Esophagus squamous epithelium (tissue), 5 donors: ENCODE measurements at places on chromosomes 4 and X.

GRCh38 chr4:38582889-38583470 is 81.0 kb upstream of the KLF3 start:
- no peaks in the 10 kb centered on the region for H3K36me3 ChIP-seq
- no peaks in the 10 kb centered on the region for H3K27me3 ChIP-seq
- H3K27ac ChIP-seq, result no peak overlapping the region
- no peak overlapping the region for H3K4me3 ChIP-seq
- DNase-seq, result no peak
- peaks cover 8% of the 10 kb centered on the region for H3K4me1 ChIP-seq

GRCh38 chr4:140256941-140257340 is 103.0 kb upstream of the MAML3 start:
- peaks cover 9% of the 10 kb centered on the region for H3K4me1 ChIP-seq
- H3K36me3 ChIP-seq, result no peaks in the 10 kb centered on the region
- no peak for DNase-seq

DNA sequence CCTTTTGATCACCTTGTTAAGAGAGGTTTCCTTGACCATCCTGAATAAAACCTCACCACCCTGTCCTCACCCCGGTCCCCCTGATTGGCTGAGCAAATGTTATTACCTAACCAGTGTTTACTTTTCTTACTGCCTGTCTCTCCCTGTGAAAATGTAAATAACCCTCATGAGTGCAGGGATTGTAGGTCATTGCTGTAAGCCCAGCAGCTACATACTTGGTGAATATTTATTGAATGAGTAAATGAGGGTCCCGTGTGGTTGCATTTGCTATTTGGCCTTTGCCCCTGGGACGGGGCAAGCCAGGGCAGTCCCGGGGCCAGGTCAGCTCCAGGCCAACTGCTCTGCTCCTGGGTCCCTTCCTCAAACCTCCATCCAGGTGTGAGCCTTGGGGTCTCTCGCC is 55.5 kb upstream of the CLCN4 start:
- H3K36me3 ChIP-seq, result peaks cover 50% of the 10 kb centered on the region
- H3K4me1 ChIP-seq, result no peaks in the 10 kb centered on the region
- DNase-seq, result no peak
- no peak overlapping the region for H3K4me3 ChIP-seq
- peak overlapping the region; percentile 62 for H3K27ac ChIP-seq

- peaks cover 54% of the 10 kb centered on the region for H3K27me3 ChIP-seq
- H3K27ac ChIP-seq, result peak overlapping the region; percentile 59
- no peaks in the 10 kb centered on the region for H3K36me3 ChIP-seq
- peaks cover 5% of the 10 kb centered on the region for H3K4me1 ChIP-seq
- peak overlapping the region; percentile 57 for H3K4me3 ChIP-seq
These were observed 403 bp upstream of the LGI2 start for GRCh38 chr4:25031077-25031621.

DNA sequence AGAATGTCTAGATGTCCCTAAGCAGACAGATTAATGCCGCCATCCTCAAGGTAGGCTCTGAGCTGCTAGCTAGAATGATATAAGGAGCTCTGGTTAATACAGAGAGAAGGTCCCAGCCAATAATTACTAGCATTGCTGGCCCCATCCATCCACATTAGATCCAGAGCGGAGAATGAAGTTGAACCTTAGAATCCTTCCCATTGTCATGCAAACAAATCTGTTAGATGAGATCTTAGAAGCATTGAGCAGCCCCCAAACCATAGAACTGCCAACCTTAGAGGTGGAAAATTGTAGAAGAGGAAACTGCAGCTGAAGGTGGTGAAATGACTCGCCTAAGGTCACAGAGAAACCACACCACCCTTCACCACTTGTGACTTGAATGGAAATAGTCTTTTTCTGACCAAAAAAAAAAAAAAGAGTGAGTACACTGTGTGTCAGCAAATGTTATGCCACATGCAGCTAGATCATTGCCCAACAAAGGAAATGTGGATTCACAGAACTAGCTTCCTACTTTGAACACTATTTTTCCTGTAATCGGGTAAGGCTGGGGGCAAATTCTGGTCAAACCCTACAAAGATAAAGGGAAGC is 162.1 kb downstream of the SMIM20 start:
- H3K27ac ChIP-seq, result no peak overlapping the region
- no peaks in the 10 kb centered on the region for H3K36me3 ChIP-seq
- H3K4me1 ChIP-seq, result peaks cover 6% of the 10 kb centered on the region
- DNase-seq, result no peak
- no peak overlapping the region for H3K4me3 ChIP-seq

DNA sequence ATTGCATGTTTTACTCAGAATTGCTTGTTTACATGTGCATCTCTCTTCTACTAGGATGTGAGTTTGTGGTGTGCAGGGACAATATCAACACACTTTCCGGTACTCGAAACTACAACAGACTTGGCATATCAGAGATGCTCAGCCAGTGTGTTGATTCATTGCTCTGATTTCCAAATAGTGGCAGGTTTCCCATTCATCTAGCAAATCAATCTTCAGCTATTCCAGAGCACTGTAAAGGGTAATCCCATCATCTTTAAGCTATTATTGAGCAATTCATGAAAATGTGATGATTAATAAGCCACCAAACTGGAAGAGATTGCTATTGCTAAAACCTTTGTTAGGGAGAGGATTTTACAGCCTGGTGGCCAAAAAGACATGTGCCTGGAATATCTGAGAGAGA is 574.2 kb upstream of the CPEB2 start:
- no peak overlapping the region for H3K4me3 ChIP-seq
- no peak overlapping the region for H3K27ac ChIP-seq
- no peaks in the 10 kb centered on the region for H3K4me1 ChIP-seq
- H3K36me3 ChIP-seq, result no peaks in the 10 kb centered on the region
- H3K27me3 ChIP-seq, result no peaks in the 10 kb centered on the region

GRCh38 chr4:8688041-8688907 is 95.7 kb downstream of the CPZ start:
- H3K27me3 ChIP-seq, result peaks cover 43% of the 10 kb centered on the region
- H3K4me3 ChIP-seq, result no peak overlapping the region
- DNase-seq, result no peak
- H3K27ac ChIP-seq, result no peak overlapping the region

DNA sequence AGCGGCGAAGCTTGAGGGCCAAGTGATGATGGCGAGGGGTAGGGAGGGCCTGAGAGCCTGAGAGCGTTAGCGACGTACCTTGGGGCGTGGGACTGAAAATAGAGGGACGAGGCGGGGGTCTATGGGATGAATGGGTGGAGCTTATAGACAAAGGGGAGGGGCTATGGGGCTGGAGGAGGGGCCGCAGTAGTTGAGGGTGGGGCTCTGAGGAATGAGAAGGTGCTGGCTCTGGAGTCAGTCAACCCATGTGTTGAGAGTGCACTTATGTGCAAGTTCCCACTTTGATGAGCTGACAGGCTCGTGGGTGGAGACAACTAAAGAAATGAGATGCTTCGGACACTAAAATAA is 488 bp downstream of the TBC1D25 start:
- peaks cover 18% of the 10 kb centered on the region for H3K4me1 ChIP-seq
- H3K4me3 ChIP-seq, result peak overlapping the region; percentile 59
- DNase-seq, result no peak
- H3K27ac ChIP-seq, result peak overlapping the region; percentile 87
- H3K27me3 ChIP-seq, result no peaks in the 10 kb centered on the region
- peaks cover 30% of the 10 kb centered on the region for H3K36me3 ChIP-seq

GRCh38 chr4:108377021-108377420 is 208.3 kb upstream of the LEF1 start:
- H3K27ac ChIP-seq, result no peak overlapping the region
- no peaks in the 10 kb centered on the region for H3K4me1 ChIP-seq
- no peak for DNase-seq
- H3K27me3 ChIP-seq, result peaks cover 10% of the 10 kb centered on the region
- no peaks in the 10 kb centered on the region for H3K36me3 ChIP-seq

GRCh38 chrX:136170139-136170800 is 22.9 kb downstream of the FHL1 start:
- H3K36me3 ChIP-seq, result no peaks in the 10 kb centered on the region
- peak overlapping the region; percentile 80 for H3K27ac ChIP-seq
- no peak for DNase-seq
- H3K27me3 ChIP-seq, result no peaks in the 10 kb centered on the region
- H3K4me1 ChIP-seq, result peaks cover 9% of the 10 kb centered on the region

- H3K36me3 ChIP-seq, result no peaks in the 10 kb centered on the region
- H3K27ac ChIP-seq, result no peak overlapping the region
- H3K4me3 ChIP-seq, result no peak overlapping the region
- DNase-seq, result no peak
These were observed 103.0 kb upstream of the KLF3 start for GRCh38 chr4:38560768-38561558.

GRCh38 chr4:181030961-181031360 is 1212.2 kb upstream of the TENM3 start:
- no peaks in the 10 kb centered on the region for H3K4me1 ChIP-seq
- H3K27ac ChIP-seq, result no peak overlapping the region
- no peaks in the 10 kb centered on the region for H3K36me3 ChIP-seq
- no peaks in the 10 kb centered on the region for H3K27me3 ChIP-seq
- H3K4me3 ChIP-seq, result no peak overlapping the region

GRCh38 chr4:145929415-145930178 is 9.0 kb downstream of the ZNF827 start:
- no peaks in the 10 kb centered on the region for H3K4me1 ChIP-seq
- H3K36me3 ChIP-seq, result no peaks in the 10 kb centered on the region
- H3K27me3 ChIP-seq, result no peaks in the 10 kb centered on the region

DNA sequence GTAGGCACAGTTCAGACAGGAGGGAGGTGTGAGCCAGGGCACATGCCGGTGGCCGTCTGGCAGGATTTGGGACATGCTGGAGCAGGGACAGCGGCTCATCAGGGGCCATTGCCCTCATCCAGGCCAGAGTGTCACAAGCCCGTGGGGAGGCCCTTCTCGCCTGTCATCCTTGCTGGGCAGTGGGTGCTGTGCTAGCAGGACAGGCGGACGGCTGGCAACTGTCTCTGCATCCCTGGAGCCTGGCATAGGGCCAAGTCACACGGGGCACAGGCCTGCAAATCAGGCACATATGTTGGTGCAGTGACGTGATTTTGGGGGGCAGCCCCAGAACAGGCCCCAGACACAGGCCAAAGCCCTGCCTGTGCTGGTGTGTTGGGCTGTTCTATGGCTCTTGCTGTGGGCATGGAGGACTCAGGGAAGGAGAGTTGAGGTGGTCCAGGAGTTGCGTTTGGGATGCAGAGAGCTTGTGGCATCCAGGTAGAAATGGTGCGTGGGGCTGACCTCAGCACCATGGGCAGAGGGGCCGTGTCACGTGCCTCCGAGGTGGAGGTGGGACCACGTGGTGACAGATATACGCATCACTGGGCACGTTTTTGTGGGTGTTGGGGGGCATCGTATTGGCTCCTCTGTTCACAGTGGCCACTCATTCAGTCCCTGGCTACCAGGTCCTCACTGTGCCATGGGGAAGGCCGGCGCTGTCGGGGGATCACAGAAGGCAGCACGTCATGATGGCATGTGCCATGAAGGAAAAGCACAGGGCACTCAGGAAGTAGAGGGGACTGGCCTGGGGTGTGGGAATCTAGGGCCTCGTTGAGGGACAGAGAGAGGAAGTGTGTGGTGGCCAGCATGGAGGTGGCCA is 14.6 kb upstream of the MSANTD1 start:
- peaks cover 38% of the 10 kb centered on the region for H3K36me3 ChIP-seq
- H3K4me3 ChIP-seq, result no peak overlapping the region
- H3K27ac ChIP-seq, result no peak overlapping the region

DNA sequence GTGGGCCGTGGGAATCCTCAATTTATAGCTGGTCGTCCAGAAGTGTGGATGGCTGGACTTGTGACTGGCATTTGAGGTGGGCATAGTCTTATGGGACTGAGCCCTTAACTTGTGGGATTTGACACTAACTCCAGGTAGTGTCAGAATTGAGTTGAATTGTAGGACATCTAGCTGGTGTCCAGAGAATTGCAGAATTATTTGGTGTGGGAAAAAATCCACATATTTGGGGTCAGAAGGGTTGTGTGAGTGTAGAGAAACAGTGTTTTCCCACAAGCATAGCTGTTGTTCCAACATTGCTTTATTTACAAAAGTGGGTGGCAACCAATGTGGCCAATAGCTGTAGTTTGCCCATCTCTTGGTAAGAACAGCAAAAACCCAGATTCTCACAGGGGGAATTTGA is 91.3 kb downstream of the MOSPD2 start:
- no peak overlapping the region for H3K4me3 ChIP-seq
- H3K4me1 ChIP-seq, result no peaks in the 10 kb centered on the region
- H3K27me3 ChIP-seq, result no peaks in the 10 kb centered on the region

DNA sequence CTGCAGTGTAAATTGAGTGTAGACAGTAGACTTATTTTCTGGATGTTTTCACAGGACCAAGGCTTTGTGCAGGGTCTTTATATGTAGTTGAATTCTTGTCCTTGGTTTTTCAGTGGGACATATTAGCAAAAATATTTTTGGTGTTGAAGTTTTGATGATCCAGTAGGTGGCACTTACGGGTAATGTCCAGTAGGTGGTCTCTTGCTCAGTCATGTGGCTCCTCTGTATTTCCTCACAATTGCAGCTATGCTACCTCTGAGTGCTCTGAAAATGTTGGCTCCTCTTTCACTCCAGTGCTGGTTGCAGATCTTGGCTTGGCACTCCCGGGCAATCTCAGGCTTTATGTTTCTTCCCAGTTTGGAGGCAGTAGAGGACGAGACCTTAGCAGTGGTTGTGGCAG is 419.8 kb upstream of the AMOT start:
- H3K27me3 ChIP-seq, result no peaks in the 10 kb centered on the region
- H3K36me3 ChIP-seq, result no peaks in the 10 kb centered on the region
- no peak overlapping the region for H3K27ac ChIP-seq
- H3K4me1 ChIP-seq, result no peaks in the 10 kb centered on the region
- no peak overlapping the region for H3K4me3 ChIP-seq

- H3K27ac ChIP-seq, result no peak overlapping the region
- no peaks in the 10 kb centered on the region for H3K36me3 ChIP-seq
- no peak for DNase-seq
- H3K4me1 ChIP-seq, result peaks cover 5% of the 10 kb centered on the region
- no peak overlapping the region for H3K4me3 ChIP-seq
These were observed 16.8 kb upstream of the NFXL1 start for GRCh38 chr4:47930971-47931804.

DNA sequence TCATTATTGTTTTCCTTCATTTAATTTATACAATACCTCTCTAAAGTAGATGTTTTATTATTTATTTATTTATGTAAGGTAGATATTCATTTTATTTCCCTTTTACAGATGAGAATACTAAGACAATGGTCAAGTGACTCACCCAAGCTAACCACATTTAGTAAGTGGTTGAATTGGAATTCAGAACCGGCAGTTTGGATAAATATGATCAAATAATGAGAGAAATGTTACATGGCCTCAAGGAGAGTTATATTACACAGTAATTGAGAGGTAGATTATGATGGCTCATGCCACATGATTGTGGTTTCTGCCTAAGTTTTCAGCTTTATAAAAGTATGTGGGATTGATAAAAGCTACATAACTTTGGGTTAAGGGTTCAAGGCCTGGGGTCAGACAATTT is 239.4 kb upstream of the BOD1L1 start:
- no peaks in the 10 kb centered on the region for H3K4me1 ChIP-seq
- no peaks in the 10 kb centered on the region for H3K36me3 ChIP-seq
- no peak overlapping the region for H3K27ac ChIP-seq
- H3K27me3 ChIP-seq, result no peaks in the 10 kb centered on the region
- DNase-seq, result no peak

GRCh38 chr4:8203052-8203401 is 3.9 kb downstream of the SH3TC1 start:
- peaks cover 23% of the 10 kb centered on the region for H3K36me3 ChIP-seq
- no peaks in the 10 kb centered on the region for H3K27me3 ChIP-seq
- no peak overlapping the region for H3K4me3 ChIP-seq
- no peak for DNase-seq
- no peak overlapping the region for H3K27ac ChIP-seq

- H3K4me1 ChIP-seq, result no peaks in the 10 kb centered on the region
- no peak overlapping the region for H3K4me3 ChIP-seq
- H3K36me3 ChIP-seq, result no peaks in the 10 kb centered on the region
- no peak overlapping the region for H3K27ac ChIP-seq
- no peak for DNase-seq
These were observed 60.8 kb downstream of the SHROOM2 start for GRCh38 chrX:9847071-9847470.
